ENCODE measurements at places on chromosomes 4 and X.

- DNase-seq = no peak
These were observed 45.7 kb downstream of the ADGRG4 start for GRCh38 chrX:136346506-136346905.

- no peak for DNase-seq
These were observed 348.6 kb downstream of the TRAM1L1 start for GRCh38 chr4:116736756-116737155.

GRCh38 chr4:83629945-83630721 is 94.2 kb downstream of the GPAT3 start:
- DNase-seq = peak; percentile 69

- peak; percentile 2 for DNase-seq
These were observed 55.3 kb downstream of the GPR143 start for GRCh38 chrX:9710332-9710731.

DNA sequence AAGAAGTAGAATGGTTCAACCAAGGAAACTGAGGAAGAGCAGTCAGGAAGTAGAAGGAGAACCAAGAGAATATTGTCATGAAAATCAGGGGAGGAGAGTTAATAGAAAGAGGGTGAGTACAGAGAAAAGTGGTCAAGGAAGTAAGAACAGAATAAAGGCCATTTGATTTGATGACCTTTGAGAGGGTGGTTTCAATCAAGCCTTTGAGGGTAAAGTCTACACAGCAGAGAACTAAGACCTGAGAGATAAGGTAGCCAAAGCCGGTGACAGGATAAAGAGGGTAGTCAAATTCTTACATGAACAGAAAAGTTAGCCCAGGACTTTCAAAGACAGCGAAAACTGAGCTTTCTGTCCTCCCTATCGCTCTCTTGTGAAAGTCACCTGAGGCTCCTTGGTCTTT is 34.6 kb upstream of the FGF16 start:
- DNase-seq = no peak

DNA sequence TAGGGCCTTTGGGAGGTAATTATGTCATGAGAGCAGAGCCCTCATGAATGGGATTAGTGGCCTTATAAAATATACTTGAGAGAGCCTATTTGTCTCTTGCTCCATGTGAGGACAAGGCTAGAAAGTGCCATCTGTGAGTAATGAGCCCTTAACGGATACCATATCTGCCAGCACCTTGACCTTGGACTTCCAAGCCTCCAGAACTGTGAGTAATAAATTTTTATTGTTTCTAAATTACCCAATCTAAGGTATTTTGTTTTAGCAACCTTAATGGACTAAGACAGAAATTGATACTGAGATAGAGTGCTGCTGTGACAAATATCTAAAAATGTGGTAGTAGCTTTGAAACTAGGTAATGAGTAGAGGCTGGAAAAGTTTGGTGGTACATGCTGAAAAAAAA is 285.0 kb upstream of the DIPK2B start:
- peak; percentile 40 for DNase-seq

DNA sequence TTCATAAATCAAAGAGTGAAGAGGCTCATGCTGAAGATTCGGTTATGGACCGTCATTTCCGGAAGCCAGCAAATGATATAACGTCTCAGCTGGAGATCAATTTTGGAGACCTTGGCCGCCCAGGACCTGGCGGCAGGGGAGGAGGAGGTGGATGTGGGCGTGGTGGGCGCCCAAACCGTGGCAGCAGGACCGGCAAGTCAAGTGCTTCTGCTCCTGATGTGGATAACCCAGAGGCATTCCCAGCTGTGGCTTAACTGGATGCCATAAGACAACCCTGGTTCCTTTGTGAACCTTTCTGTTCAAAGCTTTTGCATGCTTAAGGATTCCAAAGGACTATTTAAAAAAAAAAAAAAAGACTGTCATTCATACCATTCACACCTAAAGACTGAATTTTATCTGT is 44.0 kb upstream of the EFNB1 start:
- no peak for DNase-seq

- DNase-seq = no peak
These were observed 5.2 kb downstream of the TKTL1 start for GRCh38 chrX:154300816-154301215.

- DNase-seq = no peak
These were observed 361 bp downstream of the TMEM128 start for GRCh38 chr4:4247696-4248028.

- DNase-seq = no peak
These were observed 70.1 kb downstream of the BMP2K start for GRCh38 chr4:78846258-78846657.

DNA sequence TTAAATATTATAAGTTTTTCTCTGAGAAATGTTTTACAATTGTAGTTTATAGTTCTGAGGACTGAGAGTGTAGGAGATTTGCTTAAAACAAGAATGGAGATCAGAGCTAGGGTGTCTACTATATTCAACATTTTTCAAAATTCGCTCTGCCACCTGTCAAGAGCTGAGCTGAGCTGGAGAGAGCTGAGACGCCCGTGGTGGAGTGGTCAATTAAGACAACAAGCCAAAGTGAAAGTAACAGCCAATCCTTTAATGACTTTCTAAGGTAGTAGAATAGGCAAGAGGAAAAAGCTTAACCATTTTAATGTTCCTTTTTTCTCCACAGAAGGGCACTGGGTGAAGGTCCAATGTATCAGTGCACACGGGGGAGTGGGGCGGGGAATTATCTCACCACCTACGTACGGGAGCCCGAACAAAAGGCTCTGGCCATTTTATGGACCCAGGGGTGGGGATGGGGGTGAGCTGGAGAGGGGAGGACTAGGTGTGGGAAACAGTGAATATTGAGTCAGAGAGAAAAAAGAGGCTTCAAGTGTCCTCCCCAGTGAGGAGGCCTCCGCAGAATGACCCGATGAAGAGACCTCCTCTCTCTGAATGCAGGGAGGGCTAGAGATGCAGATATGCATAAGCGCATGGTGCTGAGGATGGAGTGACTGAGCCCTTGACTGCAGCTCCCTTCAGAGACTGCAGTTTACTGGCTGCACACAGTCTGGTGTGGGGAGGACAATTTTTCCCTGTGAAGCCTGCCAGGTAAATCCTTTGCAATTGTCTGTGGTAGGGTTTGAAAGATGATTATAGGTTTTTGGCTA is 60.8 kb downstream of the SPCS3 start:
- no peak for DNase-seq

DNA sequence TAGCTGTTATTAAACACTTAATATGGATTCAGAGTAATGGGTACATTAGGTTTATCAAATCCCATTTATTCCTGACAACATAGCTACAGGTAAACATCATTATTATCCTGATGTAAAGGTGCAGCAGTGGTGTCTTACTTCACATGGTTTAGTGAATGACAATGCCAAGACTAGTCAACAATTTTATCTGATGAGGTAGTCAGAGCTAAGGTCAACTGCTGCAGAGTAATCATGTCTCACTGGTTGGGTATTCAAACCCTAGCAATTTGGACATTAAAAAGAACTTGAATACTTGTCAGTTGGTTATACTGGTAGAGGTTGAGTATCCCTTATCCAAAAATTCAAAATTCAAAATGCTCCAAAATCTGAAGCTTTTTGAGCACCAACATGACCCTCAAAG is 117.6 kb downstream of the MAB21L2 start:
- no peak for DNase-seq

DNA sequence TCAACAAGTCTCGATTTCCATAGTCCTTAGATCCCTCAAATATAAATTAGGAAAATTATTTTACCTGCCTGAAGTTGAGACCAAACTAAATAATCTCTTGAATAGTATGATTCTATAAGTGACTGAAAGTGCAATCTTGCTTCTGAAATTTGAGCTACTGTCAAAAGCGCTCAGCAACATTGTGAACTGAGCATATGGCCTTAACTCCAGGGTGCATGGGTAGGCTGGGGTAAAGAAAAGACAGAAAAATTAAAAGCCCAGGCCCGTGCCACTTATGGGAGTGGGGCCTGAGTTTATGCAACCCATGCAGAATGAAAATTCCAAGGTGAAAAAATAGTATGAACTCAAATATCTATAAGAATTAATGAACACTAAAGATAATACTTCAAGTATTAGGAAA is 9.8 kb downstream of the PGRMC2 start:
- no peak for DNase-seq

DNA sequence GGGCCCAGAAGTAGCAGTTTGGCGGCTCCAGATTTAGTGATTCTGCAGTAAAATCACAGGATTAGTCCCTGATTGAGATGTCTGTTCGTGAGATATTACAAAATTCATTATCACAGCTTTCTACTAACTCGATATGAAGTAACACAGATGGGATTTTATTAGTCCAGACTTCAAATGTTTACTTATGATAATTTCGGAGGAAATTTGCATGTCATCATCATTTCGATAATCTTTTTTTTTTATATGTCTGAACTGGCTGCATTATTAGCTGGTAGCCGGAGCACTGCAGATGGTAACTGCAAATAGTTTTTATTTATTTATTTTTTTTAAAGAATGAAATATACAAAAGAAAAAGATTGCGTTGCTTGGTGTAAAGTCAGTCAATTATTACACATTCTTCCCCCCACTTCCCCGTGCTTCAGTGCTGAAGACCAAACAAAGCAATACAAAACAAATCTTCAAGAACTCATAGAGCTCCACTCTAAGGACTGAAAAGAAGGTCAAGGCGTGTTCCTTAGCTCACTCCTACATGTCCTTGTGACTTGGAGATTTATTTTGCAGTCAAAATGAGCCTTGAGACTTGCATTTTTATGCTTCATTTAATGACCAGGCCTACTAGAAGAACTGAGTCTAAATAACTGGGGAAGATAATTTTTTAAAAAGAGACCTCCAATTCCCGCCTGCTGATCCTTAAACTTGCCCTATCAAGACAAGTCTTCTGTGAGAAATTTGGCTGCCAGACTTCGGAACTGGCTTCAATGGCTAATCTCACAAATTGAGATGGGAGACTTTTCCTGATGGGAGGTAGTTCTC is 11.7 kb upstream of the PITX2 start:
- peak; percentile 20 for DNase-seq

GRCh38 chr4:112327965-112328733 is 31.0 kb downstream of the ALPK1 start:
- DNase-seq = peak; percentile 43

- DNase-seq = peak; percentile 38
These were observed 734 bp downstream of the STOX2 start for GRCh38 chr4:183905593-183906488.

- no peak for DNase-seq
These were observed 140.2 kb downstream of the STIM2 start for GRCh38 chr4:27000820-27001219.

- no peak for DNase-seq
These were observed 40.8 kb upstream of the FAT1 start for GRCh38 chr4:186764457-186764856.

DNA sequence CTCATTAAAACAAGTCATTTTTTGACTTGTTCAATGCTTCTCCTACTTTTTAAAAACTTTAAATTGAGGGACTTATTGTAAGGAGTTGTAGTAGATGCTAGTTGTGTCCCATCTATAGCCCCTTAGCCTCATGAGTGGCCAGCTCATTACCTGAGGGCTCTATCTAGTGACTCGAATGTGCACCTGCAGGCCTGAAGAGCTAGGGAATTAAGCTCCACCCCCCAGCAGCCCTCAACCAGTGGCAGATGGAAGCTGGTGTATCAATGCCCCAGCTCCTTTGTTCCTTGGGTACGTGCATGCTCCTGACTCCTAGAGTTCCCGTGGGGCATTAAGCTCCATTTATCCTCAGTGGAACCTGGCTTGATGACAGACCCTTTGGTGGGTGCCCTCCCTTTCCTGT is 146.7 kb upstream of the FAM9B start:
- no peak for DNase-seq
